ENCODE measurements at places on chromosomes 7 and 10.
A peak's percentile ranks its signal among the peaks of the same experiment; 100 is the strongest.

GRCh38 chr7:81181066-81181465 lies 262.2 kb upstream of the SEMA3C start:
- DNase-seq: no peak

- no peak for DNase-seq
Observed at GRCh38 chr7:33350577-33350976, 221.2 kb downstream of the BBS9 start.

GRCh38 chr10:78290131-78290750 lies 256.6 kb downstream of the RPS24 start:
- no peak for DNase-seq

- DNase-seq: peak; percentile 44
Observed at GRCh38 chr7:151631570-151631952, 111.9 kb upstream of the RHEB start.

DNA sequence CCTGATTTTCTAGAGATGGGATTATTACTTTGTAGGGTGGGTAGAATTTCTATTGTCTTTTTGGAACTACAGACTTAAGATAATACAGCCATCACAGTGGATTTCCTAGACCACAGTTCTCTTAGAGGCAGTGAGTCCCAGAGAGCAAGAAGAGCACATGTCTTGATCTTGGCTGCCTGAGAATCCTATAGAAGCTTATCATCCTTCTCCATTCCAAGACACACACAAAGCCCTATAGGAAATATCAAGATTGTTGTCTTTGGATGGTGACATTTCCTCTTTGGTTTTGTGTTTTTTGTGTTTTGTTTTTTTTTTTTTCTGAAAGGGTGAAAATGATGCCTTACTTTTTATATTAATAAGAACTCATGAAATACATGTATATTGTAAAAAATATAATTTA lies 143.1 kb downstream of the AHR start:
- DNase-seq: no peak

DNA sequence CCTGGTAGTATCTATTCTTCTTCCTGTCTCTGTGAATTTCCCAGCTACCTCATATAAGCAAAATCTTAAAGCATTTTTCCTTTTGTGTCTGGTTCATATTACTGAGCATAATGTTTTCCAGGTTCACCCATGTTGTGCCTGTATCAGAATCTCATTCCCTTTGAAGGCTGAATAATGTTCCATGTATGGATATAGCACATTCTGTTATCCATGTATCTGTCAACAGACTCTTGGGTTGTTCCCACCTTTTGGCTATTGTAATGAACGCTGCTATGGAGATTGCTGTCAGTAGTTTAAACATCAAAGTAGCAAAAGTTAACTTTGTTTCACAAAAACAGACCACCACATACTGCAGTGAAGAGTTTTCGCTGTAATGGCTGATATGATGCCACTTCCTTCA lies 99.9 kb downstream of the NSUN6 start:
- no peak for DNase-seq

DNA sequence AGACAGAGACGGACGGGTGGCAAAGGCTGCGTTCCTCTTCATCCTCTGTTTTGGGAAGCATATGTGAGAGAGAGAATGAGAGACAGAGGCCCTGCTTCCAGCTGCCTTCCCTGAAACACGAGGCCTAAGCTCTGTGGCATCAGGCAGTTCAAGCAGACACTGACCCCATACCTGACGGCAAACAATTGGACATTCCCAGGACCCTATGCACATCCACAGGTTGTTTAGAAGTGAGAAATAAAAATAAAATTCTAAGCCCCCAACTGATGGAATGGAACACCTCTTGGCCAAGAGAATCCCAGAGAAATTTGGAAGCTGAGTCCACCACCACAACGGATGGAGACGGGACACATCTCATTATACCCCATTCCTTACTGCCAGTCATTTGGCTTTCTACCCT lies 105.3 kb downstream of the CPXM2 start:
- no peak for DNase-seq

- no peak for DNase-seq
Observed at GRCh38 chr7:128376077-128376476, 14.6 kb upstream of the PRRT4 start.

GRCh38 chr7:102431617-102432298 lies 1.6 kb upstream of the ORAI2 start:
- no peak for DNase-seq

DNA sequence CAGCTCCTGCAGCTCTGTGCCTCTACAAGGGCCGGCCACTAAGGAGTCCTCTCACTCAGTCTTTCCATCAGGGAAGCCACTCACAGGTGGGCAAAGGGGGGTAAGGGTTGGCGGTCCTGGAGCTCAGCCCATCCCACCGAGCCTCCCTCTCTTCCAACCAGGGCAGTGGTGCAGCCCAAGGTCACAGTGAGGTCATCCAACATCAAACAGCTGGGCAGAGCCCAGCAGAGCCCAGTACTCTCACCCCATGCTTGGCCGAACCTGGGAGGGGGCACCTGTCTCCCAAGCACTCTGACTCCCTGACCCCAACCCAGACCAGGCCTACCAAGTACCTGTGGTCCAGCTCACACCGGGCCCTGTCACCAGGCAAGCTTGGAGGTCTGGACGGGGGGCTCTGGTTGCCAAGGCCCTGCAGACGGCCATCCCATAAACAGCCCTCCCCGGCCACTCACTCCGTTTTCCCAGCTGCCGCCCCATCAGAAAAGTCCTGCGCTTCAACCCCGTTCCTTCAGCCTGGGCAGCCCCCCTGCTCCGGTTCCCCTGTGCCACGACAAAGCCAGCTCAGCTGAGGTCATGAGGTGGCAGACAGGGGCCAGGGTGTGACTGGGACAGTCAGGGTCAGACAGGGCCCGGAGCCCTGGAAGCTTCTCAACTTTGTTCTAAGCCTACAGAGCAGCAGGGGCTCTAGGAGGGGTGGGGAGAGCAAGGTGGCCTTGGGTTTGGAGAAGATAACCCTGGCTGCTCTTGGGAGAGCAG lies 27.5 kb downstream of the PDGFA start:
- DNase-seq: no peak

DNA sequence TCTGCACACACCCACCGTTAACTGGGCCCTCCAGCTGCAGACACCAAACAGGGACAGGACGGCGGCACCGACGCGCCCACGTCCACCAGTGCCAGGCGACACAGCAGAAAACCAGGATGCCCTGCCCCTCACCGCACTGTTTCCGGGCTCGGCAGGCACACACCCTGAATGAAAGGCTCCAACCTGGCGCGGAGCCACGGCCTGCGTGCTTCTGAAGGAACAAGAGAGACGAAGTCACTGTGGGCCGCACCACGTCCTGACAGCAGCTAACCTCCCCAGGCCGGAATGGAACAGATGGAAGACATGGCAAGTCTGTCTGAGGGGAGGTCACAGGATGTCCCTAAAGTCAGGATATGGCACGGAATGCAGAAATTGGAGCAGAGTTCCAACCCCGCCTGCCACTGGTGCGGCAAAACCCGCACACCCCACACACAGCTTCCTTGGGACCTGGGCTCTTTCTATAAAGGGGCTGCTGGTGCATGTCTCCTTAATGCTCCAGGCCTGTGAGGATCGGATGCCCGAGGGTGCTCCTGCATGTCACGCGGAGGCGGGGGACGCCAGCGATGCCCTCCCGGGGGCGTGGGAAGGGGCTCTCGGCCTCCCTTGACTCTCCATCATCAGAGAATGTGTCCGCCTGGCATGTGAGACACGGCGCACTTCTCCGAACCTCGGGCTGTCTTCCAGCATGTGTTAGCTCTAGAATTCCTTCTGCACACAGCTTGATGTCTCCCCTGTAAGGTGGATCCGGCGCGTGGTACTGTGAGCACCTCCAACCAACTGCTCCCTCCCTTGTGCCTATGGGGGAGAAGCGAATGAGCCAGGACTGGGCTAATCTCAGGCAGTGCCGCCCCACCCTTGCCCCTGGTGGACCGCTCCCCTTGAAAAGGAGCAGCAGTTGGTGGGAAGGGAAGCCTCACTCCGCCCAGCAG lies 3.9 kb upstream of the GPER1 start:
- no peak for DNase-seq

DNA sequence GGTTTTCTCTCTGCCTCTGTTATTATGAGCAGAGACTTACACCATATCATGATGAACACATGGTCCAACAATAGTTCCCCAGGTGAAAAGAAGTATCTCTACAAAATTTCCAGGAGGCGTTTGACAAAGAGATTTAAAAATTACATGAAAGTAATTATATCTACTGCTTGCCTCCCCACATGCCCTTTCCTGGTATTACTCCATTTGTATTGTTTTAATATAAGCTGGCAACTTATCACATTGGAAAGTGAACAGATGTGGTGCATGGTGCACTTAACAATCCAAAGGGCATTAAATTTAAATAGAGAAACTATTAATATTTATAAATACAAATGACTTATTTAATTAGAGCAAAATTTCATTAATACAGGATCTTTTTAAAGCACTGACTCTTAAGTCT lies 638.2 kb downstream of the ANKRD7 start:
- DNase-seq: no peak

DNA sequence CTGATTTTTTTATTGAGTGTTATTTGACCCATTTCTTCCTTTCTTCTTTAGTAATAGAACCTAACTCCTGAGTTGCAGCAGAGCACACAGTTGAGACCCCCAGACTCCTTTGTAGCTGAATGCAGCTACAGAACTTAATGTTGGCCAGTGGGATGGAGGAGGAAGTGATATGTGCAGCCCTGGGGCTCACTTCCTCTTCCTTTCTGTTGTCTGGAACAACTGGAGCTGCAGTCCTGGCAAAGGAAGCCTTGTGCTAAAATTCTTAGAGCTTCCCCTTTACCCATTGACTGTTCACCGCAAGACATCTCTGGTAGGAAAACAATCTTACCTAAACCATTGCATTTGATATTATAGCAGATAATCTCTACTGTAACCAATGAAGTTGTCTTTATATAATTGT lies 86.6 kb downstream of the ITGB8 start:
- no peak for DNase-seq

- DNase-seq: no peak
Observed at GRCh38 chr7:157892751-157893523, 556.1 kb downstream of the DNAJB6 start.

DNA sequence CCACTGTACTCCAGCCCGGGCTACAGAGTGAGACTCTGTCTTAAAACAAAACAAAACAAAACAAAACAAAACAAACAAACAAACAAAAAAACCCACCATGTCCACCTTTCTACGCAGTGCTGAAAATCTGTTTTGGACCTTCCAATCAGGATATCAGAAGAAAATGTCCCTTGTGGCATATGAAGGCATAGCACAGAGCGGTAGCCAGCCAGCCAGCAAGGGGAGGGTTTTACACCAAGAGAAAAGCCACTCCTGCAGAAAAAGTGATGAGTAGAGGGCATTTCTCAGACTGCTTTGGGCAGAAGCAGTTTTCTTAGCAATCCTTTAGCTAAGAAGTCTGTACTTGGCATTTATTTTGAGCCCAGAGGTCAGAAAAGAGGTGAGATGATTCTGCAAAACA lies 612.2 kb downstream of the TYW1 start:
- no peak for DNase-seq

DNA sequence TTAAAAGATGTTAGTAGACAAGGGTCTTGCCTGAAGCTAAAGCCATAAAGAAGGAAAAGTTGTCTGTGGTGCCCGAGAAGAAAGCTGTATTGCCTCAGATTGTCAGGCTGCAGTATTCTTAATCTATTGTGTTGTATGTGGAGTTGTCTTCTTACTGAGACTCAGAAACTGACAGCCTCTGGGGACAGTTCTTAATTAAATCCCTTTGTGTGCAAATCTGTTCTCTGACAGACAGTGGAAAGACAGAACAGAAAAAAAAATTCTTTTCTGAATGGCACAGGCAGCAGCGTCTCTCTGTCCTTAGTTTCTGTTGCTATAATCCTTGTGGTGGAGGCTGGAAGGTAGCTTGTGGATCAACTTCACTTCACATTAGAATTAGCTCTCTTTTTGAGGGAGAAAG lies 16.8 kb downstream of the VWC2 start:
- DNase-seq: no peak

- DNase-seq: no peak
Observed at GRCh38 chr7:117313582-117313981, 9.3 kb downstream of the WNT2 start.

- no peak for DNase-seq
Observed at GRCh38 chr10:46553238-46554049, 3.0 kb downstream of the GPRIN2 start.

DNA sequence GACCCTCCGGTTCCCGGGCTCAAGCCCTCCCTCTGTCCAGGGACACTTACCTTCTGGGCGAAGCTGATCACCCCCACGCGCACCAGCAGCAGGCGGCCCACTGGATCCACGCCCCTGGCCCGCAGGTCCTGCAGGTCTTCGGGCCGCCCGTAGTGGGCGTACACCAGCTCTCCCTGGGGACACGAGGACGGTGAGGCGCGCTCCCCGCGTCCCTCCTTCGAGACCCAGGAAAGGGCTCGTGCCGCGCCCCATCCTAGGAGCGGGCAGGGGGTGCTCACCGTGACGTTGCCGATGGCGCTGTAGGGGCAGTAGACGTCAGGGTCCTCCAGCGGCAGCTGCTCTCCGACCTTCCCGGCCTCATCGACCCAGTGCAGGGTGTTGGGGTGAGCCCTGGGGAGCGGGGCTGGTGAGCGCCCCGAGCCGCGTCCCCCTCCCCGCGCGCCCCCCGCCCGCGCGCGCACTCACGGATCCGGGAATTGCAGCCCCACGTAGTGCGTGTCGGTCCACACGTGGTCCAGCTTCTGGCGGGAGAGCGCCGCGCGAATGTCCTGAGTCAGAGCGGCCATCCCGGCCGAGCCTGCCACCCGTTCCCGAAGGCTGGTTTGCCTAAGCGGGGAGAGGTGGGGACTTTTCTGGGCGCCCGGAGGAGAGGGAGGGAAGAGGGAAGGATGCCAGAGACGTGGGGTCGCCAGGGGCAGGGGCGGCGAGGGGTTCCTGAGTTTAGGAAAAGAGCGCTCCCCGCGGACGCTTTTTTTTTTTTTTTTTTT lies 8.2 kb downstream of the TFR2 start:
- DNase-seq: peak; percentile 42

GRCh38 chr7:82972135-82972534 lies 190.5 kb downstream of the PCLO start:
- no peak for DNase-seq

DNA sequence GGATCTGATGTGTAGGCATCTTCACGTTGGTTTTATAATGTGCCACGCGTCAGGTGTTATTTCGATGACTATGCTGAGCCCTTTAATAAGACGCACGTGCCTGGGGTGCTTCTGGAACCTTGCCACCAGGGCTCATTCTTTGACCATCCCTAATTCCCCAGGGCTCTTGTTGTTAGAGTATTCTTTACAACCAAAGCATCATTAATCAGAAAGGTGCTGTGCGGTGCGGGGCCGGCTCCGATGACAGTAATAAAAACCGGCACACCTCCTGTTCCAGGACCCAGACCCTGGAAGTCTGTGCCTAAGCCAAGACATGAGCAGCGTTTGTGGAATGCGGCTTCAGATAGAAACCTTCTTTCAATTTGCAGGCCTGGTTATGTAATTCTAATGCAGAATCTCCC lies 58.4 kb downstream of the MGMT start:
- DNase-seq: peak; percentile 79

- DNase-seq: peak; percentile 99
Observed at GRCh38 chr7:32163141-32163806, 93.1 kb upstream of the PDE1C start.

GRCh38 chr7:47924266-47924665 lies 24.0 kb downstream of the PKD1L1 start:
- no peak for DNase-seq

GRCh38 chr10:97267671-97268070 lies 24.8 kb downstream of the ARHGAP19 start:
- DNase-seq: no peak

All from fibroblast of skin of right biceps (primary cell).